Esophagus muscularis mucosa (tissue), 4 donors: ENCODE measurements at places on chromosomes 5 and 9. TPM values are rescaled to one million over a fixed set of nuclear protein-coding genes. Genes with fewer than 3 reads are reported as not detected.
A peak's percentile ranks its signal among the peaks of the same experiment; 100 is the strongest.

PCDHGA6 gene
- 5.0 TPM for total RNA-seq

SIT1 gene
- 0.40 TPM for total RNA-seq

BSPRY gene
- total RNA-seq: 0.83 TPM

GLDC gene
- 2.5 TPM for total RNA-seq

DNA sequence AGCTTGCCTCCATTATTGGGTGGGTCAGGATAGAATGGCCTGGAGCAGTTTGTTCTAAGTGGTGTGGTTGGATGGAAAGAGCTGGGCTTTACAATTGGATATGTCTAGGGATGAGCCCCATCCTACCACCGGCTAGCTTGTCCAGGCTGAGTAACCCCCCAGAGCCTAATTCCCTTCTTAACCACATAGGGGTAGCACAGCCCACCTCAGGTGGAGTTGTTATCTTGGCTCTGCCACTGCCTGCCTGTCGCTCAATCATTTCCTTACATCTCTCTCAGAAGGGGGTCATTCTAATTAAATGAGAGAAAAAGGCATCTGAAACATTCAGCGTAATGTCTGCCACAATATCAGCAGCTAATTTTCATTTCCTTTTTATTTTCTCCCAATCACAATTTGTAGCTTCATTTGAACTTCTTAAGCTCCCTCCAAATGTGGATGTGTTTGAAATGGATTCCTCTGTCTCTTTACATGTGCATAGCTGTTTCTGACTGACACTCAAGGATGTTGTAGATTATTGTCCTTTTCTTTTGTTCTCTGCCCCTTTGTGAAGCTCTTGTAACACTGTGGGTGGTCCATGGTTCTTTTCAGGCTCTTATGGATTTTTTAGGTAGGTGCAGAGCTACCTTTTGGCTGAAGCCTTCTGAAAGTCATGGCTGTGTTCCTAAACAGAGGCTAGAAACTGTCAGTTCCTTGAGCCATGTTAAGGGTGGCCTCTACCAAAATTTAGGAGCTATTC is 383.1 kb upstream of the KLF4 start:
- H3K27ac ChIP-seq: no peak overlapping the region
- H3K36me3 ChIP-seq: no peaks in the 10 kb centered on the region
- no peak overlapping the region for H3K4me3 ChIP-seq

- no peak for DNase-seq
- no peak overlapping the region for H3K4me3 ChIP-seq
- H3K36me3 ChIP-seq: no peaks in the 10 kb centered on the region
- no peaks in the 10 kb centered on the region for H3K4me1 ChIP-seq
- no peak overlapping the region for H3K27ac ChIP-seq
Measured at GRCh38 chr9:120654272-120654671, 60.0 kb downstream of the MEGF9 start.

DNA sequence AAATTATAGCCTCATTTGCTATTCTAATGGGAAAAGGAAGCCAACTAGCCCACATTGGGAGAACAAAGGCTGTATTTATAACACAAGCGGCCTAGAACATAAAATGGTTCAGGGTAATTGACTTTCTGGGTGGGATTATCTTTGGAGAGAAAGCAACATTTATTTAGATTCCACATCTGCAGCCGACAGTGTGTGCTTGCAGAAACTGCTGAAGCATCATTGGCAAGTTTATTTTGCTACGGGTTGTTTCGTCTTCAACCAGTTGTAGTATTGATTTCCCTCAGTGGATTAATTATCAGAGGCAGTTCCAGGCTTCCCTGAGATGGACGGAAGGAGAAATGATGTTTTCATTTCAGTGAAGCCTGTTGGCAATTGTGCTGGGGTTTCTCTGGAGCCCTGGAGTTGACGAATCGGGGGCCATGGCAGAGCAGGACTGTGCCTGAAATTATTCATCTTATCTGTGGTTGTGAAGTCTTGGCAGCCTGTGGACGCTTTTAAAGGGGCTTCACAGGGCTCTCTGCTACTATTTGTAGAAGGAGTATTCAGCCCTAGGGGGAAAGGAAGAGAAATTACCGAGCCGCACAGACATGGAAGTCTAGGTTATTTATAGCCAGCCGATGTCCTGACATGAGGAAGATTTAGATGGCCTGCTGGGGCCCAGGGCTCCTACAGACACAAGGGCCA is 290.6 kb upstream of the IRX4 start:
- no peak for DNase-seq
- no peak overlapping the region for H3K27ac ChIP-seq
- peaks cover 68% of the 10 kb centered on the region for H3K27me3 ChIP-seq

DNA sequence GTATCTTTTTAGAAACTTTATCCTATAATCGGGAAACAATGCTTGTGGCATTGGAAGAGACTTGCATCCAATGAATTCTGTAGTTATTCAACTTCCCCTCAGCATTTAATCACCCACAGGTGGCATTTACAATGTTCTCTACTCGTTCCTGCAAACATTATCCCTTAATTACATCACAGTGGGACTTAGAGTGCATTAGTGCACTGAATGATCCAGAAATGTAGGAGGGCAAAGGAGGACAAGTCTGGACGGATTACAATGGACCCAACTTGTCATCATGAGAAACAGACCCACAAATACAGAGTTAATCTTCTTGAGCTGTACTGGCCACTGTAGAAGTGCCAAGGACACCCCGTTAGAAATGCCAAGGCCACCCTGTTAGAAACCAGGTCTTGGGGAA is 129.1 kb downstream of the DOCK8 start:
- peaks cover 13% of the 10 kb centered on the region for H3K4me1 ChIP-seq
- no peak overlapping the region for H3K4me3 ChIP-seq
- H3K27ac ChIP-seq: no peak overlapping the region
- DNase-seq: no peak

GRCh38 chr9:35350212-35350611 is 139.7 kb upstream of the RUSC2 start:
- no peak overlapping the region for H3K4me3 ChIP-seq
- H3K27me3 ChIP-seq: no peaks in the 10 kb centered on the region

GRCh38 chr5:93249651-93250289 is 331.2 kb downstream of the NR2F1-AS1 start:
- peak overlapping the region; percentile 4 for H3K27ac ChIP-seq
- no peaks in the 10 kb centered on the region for H3K36me3 ChIP-seq
- H3K4me1 ChIP-seq: peaks cover 19% of the 10 kb centered on the region
- no peaks in the 10 kb centered on the region for H3K27me3 ChIP-seq
- no peak for DNase-seq
- peak overlapping the region; percentile 4 for H3K4me3 ChIP-seq

GRCh38 chr9:16386007-16386826 is 484.3 kb downstream of the BNC2 start:
- DNase-seq: peak; percentile 83
- H3K27ac ChIP-seq: no peak overlapping the region
- H3K4me3 ChIP-seq: no peak overlapping the region

- H3K4me1 ChIP-seq: peaks cover 10% of the 10 kb centered on the region
- H3K36me3 ChIP-seq: no peaks in the 10 kb centered on the region
- DNase-seq: no peak
Measured at GRCh38 chr5:10632110-10632761, 68.4 kb downstream of the ANKRD33B start.

- H3K4me3 ChIP-seq: no peak overlapping the region
- peaks cover 30% of the 10 kb centered on the region for H3K4me1 ChIP-seq
- H3K27me3 ChIP-seq: no peaks in the 10 kb centered on the region
- no peak for DNase-seq
- no peaks in the 10 kb centered on the region for H3K36me3 ChIP-seq
Measured at GRCh38 chr9:107749787-107750444, 260.3 kb upstream of the KLF4 start.

- H3K27ac ChIP-seq: no peak overlapping the region
- no peak for DNase-seq
- no peak overlapping the region for H3K4me3 ChIP-seq
- no peaks in the 10 kb centered on the region for H3K27me3 ChIP-seq
- no peaks in the 10 kb centered on the region for H3K36me3 ChIP-seq
Measured at GRCh38 chr5:21432646-21433045, 1420.5 kb downstream of the CDH12 start.

DNA sequence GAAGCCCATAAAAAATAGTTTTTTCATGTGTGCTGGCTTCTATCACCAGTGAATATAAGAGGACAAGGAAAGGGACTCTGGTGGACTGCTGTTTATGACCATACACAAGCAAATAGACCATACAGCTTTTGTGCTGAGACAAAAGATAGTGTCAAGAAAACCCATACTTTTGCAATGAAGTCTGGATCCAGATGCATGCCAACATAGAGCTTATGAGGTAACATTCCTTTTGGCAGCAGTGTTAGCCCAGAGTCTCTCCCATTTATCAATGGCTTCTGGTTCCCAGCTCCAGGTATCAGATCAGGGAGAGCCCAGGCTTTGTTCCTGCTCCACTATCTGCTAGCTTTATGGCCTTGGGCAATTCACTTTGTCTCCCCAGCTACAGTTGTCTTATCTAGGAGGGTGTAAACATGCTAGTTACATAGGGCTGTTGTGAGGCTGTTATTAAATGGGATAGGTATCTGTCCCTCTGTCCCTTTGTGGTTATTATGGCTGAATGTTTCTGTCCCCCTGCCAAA is 55.6 kb downstream of the CCDC192 start:
- H3K27ac ChIP-seq: peak overlapping the region; percentile 22
- no peak overlapping the region for H3K4me3 ChIP-seq
- H3K27me3 ChIP-seq: no peaks in the 10 kb centered on the region
- peaks cover 10% of the 10 kb centered on the region for H3K4me1 ChIP-seq
- no peaks in the 10 kb centered on the region for H3K36me3 ChIP-seq

- no peaks in the 10 kb centered on the region for H3K27me3 ChIP-seq
- H3K4me3 ChIP-seq: no peak overlapping the region
- H3K27ac ChIP-seq: no peak overlapping the region
- no peak for DNase-seq
Measured at GRCh38 chr5:148186248-148187003, 16.4 kb upstream of the SPINK6 start.

DNA sequence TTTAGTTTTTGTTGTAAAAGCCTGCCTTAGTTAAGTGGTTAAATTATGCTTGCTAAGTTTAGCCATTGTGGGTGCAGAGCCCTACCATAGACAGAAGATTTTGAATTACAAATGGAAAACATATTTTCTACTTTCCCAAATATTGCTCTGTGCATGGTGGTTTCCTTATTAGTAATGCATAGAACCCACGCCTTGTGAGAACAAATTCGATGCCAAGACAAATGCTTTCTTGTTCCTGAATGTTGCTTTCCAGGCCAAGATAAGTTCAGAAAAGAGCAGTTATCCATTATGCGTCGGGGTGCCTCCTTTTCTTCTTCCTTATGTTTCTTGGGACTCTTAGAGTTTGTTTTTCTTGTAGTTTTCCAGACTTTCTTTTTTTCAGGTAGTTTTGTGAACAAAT is 31.0 kb upstream of the GARNL3 start:
- no peaks in the 10 kb centered on the region for H3K27me3 ChIP-seq
- peaks cover 16% of the 10 kb centered on the region for H3K4me1 ChIP-seq
- no peak overlapping the region for H3K4me3 ChIP-seq

GRCh38 chr5:100615362-100615761 is 80.2 kb downstream of the FAM174A start:
- H3K27ac ChIP-seq: no peak overlapping the region
- no peaks in the 10 kb centered on the region for H3K4me1 ChIP-seq
- H3K4me3 ChIP-seq: no peak overlapping the region
- DNase-seq: no peak

- H3K27ac ChIP-seq: no peak overlapping the region
- H3K27me3 ChIP-seq: no peaks in the 10 kb centered on the region
- no peaks in the 10 kb centered on the region for H3K36me3 ChIP-seq
- H3K4me1 ChIP-seq: no peaks in the 10 kb centered on the region
- H3K4me3 ChIP-seq: no peak overlapping the region
Measured at GRCh38 chr9:87434366-87434765, 63.3 kb upstream of the DAPK1 start.

DNA sequence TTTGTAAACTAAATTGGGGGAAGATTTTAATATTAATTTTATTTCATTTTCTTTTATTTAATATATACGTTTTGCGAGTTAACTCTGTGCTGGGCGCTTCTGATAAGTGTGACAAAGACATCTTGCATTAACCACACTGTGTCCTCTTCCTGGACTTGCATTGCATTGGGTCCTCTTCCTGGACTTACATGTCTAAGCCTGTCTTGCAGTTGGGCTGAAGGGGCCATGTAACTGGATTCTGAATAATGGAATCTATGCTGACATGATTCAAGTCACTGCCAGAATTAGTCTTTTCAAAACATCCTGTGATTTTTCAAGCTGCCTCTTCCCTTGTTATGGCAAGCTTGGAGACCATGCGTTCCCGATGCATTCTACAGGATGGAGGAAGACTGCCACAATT is 122.6 kb downstream of the TRIM32 start:
- DNase-seq: no peak
- H3K27me3 ChIP-seq: no peaks in the 10 kb centered on the region
- H3K36me3 ChIP-seq: no peaks in the 10 kb centered on the region
- H3K27ac ChIP-seq: no peak overlapping the region
- H3K4me1 ChIP-seq: no peaks in the 10 kb centered on the region
- H3K4me3 ChIP-seq: no peak overlapping the region

DNA sequence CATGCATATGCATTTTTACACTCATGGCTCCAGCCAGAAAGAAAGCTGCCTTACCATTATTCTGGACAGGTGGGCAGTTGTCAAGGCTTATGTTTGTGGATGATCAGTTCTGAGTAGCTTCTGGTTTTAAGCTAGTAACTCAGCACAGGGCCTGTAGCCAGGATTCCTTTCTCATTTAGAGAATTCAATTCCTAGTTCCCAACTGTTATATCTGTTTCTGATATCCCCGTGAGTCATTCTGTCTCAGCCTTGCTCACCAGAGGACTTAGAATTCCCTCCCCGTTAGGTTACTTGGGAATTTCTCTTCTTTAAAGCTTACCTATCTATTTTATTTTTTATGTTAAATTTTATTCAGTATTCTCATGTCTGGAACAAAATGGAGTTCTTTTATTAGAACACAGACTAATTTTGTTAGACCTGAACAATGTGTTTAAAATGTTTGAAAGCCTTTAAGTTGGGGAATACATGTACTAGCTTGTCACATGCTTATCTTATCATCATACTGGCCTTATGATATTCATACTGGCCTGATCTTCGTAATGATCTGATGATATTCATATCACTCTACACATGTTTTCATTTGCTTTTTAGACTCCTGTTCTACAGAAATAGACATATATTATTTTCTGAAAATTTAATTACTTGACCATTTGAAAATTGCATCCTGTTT is 47.1 kb downstream of the CAST start:
- H3K36me3 ChIP-seq: no peaks in the 10 kb centered on the region
- no peak for DNase-seq
- peaks cover 49% of the 10 kb centered on the region for H3K4me1 ChIP-seq
- no peaks in the 10 kb centered on the region for H3K27me3 ChIP-seq
- H3K27ac ChIP-seq: no peak overlapping the region

DNA sequence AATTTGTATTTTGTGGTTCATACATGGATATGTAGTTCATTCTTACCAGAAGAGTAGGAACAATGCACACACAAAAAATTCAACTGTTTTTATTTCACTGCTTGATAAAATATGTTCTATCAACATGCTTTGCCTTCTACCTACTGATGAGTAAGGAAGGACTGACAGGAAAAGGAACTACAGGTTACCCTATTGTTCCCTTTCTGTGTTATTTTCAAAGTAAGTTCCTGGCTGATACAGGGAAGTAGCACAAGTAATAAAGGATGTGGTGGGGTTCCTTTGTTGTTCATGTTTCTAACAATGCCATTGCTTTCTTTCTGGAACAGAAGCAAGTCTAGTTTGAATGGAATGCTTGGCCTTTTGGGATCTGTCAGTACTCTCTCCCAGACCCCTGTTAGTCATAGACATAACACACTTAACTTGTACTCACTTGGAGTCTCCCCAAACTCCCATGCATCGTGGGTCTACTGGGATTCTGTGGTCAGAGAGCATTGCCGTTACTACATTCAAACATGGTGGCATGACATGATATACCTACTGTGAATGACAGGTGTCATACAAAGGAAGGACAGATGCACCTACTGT is 20.2 kb upstream of the ALDOB start:
- H3K36me3 ChIP-seq: no peaks in the 10 kb centered on the region
- no peak overlapping the region for H3K4me3 ChIP-seq
- H3K27me3 ChIP-seq: no peaks in the 10 kb centered on the region
- no peak overlapping the region for H3K27ac ChIP-seq

GRCh38 chr9:122016744-122017143 is 76.4 kb downstream of the TTLL11 start:
- no peak for DNase-seq
- peaks cover 38% of the 10 kb centered on the region for H3K4me1 ChIP-seq
- no peaks in the 10 kb centered on the region for H3K36me3 ChIP-seq
